ENCODE measurements at places on chromosomes 6 and 20.
A peak's percentile ranks its signal among the peaks of the same experiment; 100 is the strongest.

- DNase-seq, result peak; percentile 66
Observed at GRCh38 chr6:19697744-19698290, 139.4 kb upstream of the ID4 start.

DNA sequence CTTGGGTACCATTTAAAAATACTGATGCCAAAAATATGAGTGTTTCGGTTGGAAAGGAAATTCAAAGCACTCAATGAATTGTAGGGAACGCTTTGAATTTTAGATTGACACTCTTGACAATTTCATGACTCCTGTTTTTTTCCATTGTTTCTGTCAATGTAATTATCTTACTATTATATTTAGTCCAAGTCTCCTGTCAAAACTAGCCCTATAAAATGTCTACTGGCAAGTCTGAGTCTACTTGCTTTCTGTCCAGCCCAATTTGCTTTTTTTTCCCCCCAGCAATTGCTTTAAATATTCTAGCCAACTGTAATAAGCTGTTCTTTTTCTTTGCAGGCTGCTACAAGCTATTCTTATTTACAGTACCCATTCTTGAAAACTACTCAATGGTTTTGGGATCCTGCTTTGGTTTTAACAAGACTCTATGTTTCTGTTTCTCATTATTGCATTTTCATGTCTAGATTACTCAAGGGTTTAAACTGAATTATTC lies 1103.9 kb upstream of the GJE1 start:
- no peak for DNase-seq

GRCh38 chr6:138719011-138719635 lies 54.4 kb upstream of the CCDC28A start:
- DNase-seq, result peak; percentile 25

DNA sequence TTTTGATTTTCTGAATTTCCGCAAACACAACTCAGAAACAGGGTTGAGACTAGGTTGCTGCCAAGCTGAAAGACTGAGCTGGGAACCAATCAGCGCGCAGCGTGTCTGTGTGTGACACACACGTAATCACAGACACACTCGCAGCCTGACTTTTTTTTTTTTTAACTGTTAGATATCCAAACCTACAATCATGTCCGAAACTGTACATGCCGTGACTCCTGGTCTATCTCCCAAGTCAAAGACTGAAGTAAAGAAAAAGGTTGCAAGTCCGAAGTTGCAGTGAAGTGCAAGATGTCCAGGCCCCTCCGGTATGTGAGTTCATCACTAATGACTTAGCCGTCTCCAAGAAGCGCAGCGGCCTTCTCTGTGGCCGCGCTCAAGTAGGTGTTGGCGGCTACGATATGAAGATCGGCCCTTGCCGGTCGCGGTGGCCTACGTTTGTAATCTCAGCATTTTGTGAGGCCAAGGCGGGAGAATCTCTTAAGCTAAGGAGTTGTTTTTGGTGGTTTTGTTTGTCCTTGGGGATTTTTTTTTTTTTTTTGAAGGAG lies 108.2 kb downstream of the HFE start:
- DNase-seq, result peak; percentile 98

GRCh38 chr6:42226645-42227143 lies 9.0 kb upstream of the MRPS10 start:
- peak; percentile 25 for DNase-seq

- no peak for DNase-seq
Observed at GRCh38 chr6:22928775-22929174, 359.4 kb downstream of the HDGFL1 start.

GRCh38 chr6:75115481-75115880 lies 90.4 kb downstream of the COL12A1 start:
- DNase-seq, result peak; percentile 34

GRCh38 chr20:13022401-13023155 lies 13.8 kb downstream of the SPTLC3 start:
- DNase-seq, result peak; percentile 60

GRCh38 chr20:62924442-62925075 lies 1.7 kb downstream of the DIDO1 start:
- peak; percentile 63 for DNase-seq

- DNase-seq, result no peak
Observed at GRCh38 chr6:106154326-106154725, 68.2 kb downstream of the PRDM1 start.

GRCh38 chr6:19219931-19220330 lies 617.2 kb upstream of the ID4 start:
- DNase-seq, result no peak

GRCh38 chr6:38270367-38270766 lies 369.4 kb downstream of the BTBD9 start:
- DNase-seq, result no peak

DNA sequence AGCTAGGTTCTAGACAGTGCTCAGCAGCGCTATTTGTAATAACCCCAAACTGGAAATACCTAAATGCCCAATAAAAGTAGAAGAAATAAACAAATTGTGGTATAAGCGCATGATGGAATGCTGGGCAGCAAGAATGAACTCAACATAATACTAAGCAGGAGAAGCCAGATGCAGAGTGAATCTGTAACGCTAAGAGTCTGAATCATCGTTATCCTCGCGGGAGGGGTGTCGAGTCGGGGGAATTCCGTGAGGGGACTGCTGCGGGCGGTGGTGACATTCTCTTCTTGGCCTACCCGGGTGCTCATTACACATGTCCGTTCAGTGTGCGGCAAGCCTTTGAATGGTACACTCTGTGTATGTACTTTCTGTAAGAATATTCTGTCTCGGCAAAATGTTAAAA lies 83.7 kb downstream of the SULF2 start:
- no peak for DNase-seq

- no peak for DNase-seq
Observed at GRCh38 chr6:165881806-165882205, 218.8 kb upstream of the PDE10A start.

- no peak for DNase-seq
Observed at GRCh38 chr20:20772497-20773085, 60.1 kb upstream of the RALGAPA2 start.
